ENCODE measurements at places on chromosomes 7 and 10. TPM values are rescaled to one million over a fixed set of nuclear protein-coding genes. Genes with fewer than 3 reads are reported as not detected.

DNA sequence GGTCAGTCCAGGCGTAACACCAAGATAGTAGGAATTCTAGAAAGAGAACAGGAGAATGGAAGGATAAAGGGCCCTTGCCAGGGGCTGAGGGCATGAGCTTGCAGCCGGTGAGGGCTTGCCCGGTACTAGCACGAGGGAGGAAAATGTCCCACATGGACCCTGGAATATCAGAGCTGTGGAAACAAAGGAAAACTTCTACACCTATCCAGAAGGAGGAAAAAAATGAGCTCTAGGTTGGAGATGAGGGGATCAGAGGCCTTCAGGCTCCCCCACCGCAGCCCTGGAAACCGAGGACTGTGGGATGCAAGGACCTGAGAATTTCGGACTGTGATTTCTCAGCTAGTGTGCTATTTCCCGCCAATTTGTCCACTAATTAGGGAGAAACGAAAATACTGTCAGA, 22.1 kb downstream of the RAMP3 start:
- DNase-seq, result no peak

NKX6-2 gene
- not detected for total RNA-seq

SERPINE1 gene
- total RNA-seq, result 64.6 TPM

TSPAN12 gene
- total RNA-seq, result 1.4 TPM

GRCh38 chr7:112462236-112462635, 12.0 kb downstream of the IFRD1 start:
- peak; percentile 42 for DNase-seq

DNA sequence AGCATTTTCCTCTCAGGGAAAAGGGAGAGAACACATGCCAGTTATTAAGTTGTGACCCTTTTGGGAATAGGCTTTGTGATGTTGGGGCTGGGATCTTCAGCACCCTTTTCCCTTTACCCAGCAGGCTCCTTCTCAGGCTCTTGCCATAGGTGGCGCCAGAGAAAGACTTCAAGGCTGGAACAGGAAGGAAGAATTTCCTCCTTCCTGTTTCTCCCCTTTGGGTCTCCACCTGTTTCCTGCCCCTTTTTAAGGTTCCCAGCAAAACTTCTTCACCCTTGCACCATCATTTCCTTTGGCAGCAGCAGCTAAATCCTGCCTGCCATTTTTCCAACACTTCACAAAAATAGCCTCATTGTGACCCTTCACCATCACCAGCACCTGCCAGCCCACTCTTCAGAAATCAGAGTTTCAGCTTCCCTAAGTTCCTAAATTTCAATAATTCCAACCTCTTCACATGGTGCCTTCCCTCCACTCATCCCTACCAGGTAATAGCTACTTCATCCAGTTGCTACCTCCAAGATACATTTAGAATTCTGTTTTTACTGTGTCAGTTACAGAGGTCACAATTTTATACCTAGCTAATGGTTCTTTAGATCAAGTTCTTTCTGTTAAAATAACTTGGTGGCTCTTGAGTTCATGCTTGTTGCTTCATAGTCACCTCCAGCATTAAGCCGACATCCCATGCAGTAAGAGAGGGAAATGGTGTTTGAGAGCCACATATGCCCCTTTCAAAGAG, 22.4 kb upstream of the FOXK1 start:
- DNase-seq, result no peak

Data from ovary (tissue), 10 donors.